Motor neuron (in vitro differentiated cells): ENCODE measurements at places on chromosomes 7 and 10. TPM values are rescaled to one million over a fixed set of nuclear protein-coding genes. Genes with fewer than 3 reads are reported as not detected.

HOXA10 gene
- total RNA-seq, result 57.7 and 58.3 TPM in 2 replicates

CDHR3 gene
- 7.5 and 8.6 TPM in 2 replicates for total RNA-seq

CEP55 gene
- total RNA-seq, result 21.1 and 23.1 TPM in 2 replicates

OPN4 gene
- 0.13 and 0.35 TPM in 2 replicates for total RNA-seq

PAPSS2 gene
- total RNA-seq, result 0.50 and 0.75 TPM in 2 replicates

CALML3 gene
- 0.15 and 0.45 TPM in 2 replicates for total RNA-seq

TFAM gene
- 26.1 and 29.2 TPM in 2 replicates for total RNA-seq
